ENCODE measurements at places on chromosomes 3 and 15.

GRCh38 chr15:31456354-31457060, 129.9 kb downstream of the KLF13 start:
- DNase-seq, result no peak

- DNase-seq, result no peak
These were observed 311.5 kb downstream of the RORA start for GRCh38 chr15:60917461-60918145.

DNA sequence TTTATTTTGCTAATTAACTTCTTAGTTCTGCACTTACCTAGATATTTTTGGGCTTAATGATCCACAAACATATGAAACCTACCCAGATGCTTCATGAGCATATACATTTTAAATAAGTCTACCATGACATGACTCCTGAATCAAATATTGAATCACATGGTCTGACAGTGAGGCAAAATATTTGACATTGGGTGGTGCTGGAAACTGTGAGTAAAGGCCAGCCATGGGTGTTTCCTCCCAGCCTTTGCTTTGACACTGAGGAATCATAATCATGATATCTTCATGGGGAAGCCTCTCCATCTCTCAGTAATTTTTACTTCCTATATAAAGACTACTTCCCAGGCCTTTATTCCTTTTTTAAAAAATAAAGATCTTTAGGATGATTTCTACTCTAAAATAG, 22.8 kb upstream of the SSR3 start:
- no peak for DNase-seq

DNA sequence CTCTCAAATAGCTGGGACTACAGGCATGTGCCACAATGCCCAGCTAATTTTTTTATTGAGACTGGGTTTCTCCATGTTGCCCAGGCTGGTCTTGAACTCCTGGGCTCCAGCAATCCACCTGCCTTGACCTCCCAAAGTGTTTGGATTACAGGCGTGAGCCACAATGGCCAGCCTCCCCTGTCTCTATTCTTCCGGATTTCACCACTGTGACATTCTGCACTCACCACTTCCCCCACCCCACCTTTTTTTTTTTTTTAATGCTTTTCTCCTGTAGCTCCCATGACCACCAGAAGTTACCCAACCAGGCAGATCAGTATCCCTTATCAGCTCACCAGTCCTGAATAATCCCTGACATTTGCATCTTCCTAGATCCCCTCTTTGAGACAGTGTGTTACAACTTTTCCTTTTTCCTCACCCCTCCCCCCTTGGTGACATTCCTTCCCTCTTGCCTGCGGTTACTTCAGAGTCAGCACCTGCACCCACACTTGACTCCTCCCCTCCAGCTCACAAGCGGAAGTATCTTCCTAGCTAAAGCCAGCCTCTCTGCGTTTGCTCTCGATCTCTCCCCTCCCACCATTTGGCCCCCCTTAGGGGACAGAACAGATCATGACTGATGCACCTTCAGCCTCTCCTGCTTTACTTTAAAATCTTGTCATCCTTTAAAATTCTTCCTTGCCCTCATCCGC, 13.5 kb upstream of the ZNF592 start:
- no peak for DNase-seq

GRCh38 chr3:195103623-195104022, 167.3 kb downstream of the XXYLT1 start:
- no peak for DNase-seq

GRCh38 chr15:84814916-84815315, 2.2 kb upstream of the ALPK3 start:
- DNase-seq, result no peak

- no peak for DNase-seq
These were observed 1445.1 kb upstream of the CADM2 start for GRCh38 chr3:83513677-83514076.

DNA sequence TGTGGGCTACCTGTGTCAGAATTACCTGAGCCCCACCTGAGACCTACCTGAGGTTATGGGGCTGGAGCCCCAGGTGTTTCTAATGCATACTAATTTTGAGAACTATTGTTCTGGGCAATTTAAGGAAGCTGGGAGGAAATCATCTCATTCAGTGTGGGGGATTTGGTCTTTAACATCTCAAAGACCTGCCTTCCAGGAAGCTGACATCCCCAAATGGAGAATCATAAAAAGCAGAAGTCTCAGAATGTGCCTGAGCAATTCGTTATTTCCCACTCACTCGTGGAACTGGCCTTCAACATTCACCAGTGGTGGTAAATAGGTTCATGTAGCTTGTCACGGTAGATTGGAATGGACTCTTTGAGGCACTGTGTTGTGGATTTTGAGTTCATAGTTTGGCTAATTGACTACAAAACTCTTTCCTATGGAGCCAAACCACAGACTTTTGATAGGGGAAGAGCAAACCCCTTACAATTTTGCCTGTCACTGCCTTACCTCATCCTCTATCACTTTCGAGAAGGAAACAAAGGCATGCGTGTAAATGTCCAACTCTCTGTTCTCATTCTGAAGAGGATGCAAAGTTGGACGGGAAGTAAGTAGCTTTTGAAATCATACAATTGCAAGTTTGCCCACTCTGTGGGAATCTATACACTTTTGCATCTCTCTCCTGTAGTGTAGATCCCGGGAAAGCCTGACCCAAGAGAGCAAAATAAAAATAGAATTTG, 521.0 kb upstream of the MDFIC2 start:
- DNase-seq, result no peak

DNA sequence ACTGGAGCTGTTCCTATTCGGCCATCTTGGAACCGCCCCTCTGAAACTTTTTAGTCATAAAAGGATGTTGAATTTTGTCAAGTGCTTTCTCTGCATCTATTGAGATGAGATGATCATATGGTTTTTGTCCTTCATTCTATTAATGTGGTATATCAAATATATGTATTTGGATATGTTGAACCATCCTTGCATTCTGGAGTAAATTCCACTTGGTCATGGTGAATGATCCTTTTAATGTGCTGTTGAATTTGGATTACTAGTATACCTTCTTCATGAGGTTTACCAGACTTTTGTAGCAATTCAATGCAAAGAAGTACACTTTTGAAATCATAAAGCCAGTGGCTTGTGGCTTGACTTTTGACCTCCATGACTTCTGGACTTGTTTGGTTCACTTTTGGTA, 33.4 kb upstream of the XRN1 start:
- no peak for DNase-seq

GRCh38 chr3:36480911-36481648, 100.8 kb downstream of the STAC start:
- no peak for DNase-seq

- DNase-seq, result no peak
These were observed 457.8 kb upstream of the ZNF385D start for GRCh38 chr3:22208844-22209243.

DNA sequence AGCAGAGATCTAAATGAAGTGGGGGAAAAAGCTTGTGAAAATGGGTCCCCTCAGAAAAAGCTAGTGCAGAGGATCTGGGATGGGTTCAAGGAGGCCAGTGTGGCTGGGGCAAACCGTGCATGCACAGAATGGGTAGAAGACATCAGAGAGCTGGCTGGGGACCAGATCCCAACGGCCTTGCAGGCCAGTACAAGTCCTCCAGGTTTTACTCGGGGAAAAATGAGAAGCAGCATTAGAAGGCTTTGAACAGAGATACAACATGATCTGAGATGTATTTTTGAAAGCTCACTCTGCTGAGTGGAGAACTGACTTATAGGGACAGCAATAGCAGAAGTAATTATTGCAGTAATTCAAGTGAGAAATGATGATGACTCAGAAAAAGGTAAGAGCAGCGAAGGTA, 114.5 kb downstream of the HERC1 start:
- DNase-seq, result no peak

- DNase-seq, result no peak
These were observed 62.1 kb downstream of the CYFIP1 start for GRCh38 chr15:22918056-22918455.

GRCh38 chr15:85116925-85117646, 135.4 kb downstream of the PDE8A start:
- DNase-seq, result no peak

- DNase-seq, result no peak
These were observed 24.4 kb upstream of the TRIM59 start for GRCh38 chr3:160473978-160474377.

GRCh38 chr15:67927501-67928168, 87.8 kb upstream of the RNU6-1 start:
- DNase-seq, result no peak

DNA sequence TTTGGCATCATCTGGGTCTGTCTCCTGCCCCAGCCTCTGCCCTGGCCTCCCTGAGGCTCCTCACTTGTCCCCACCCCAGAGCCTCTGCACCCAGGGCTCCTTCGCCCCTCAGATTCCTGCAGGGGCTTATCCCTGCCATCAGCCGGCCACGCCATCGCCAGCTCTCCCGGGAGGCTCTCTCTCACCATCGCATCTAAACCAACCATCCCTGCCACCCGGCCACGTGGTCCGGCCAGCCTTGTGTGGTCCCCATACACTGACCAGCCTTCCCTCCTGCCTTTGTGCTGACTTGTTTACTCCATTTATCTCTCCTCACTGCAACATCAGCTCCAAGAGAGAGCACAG, 134.3 kb upstream of the IQSEC1 start:
- no peak for DNase-seq

- no peak for DNase-seq
These were observed 365.0 kb downstream of the NLGN1 start for GRCh38 chr3:173762501-173762900.

DNA sequence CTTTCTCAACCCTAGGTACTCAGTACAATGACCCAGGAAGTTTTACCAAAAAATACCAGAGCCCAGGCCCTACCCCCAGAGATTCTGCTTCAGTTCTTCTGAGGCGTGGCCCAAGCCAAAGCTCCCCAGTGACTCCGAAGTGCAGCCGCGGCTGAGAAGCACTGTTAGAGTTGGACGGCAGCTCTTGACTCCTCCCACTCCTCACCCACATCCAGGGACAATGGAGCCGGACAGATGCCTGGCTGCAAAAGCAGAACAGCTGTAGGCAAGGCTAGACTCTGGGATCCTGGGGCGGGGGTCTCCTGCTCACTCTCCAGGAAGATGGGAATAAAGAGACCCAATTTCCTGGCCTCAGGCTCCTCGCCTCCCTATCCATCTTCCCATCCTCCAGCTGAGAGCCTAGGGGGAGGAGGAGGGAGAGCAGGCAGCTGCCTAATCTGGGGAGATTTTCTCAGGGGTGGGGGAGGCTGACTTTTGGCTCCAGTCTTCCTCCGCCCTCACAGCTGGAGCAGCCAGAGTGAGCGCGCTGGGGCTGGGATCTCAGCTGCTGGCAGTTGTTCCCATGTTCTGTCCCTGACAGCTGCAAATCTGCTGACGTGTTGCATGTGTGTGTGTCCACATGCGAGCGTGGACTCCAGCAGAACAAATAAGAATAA, 223.8 kb downstream of the OPA1 start:
- DNase-seq, result peak; percentile 69

GRCh38 chr15:66126456-66126855, 127.1 kb downstream of the MEGF11 start:
- DNase-seq, result no peak

- DNase-seq, result no peak
These were observed 71.2 kb upstream of the SNRK start for GRCh38 chr3:43215138-43215537.

DNA sequence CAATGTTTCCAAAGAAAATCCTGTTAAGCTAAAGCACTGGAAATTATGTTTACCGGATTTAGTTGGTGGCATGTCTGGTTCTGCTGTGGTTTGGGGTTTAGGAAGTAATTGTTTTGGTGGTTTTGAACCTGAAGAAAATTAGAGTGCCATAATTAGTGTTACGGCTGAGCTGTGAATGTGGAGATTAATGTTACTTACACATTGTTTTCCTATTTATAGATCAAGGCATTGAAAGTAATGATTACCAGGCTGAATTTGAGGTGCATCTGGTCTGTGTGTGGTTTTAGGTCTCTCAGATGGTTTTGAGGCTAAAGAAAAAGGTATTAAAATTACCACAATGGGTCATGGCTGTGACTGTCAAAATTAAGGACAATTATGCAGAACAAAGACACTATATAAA, 128.9 kb downstream of the TFG start:
- DNase-seq, result no peak

- DNase-seq, result no peak
These were observed 17.7 kb downstream of the CTNNB1 start for GRCh38 chr3:41216993-41217392.

DNA sequence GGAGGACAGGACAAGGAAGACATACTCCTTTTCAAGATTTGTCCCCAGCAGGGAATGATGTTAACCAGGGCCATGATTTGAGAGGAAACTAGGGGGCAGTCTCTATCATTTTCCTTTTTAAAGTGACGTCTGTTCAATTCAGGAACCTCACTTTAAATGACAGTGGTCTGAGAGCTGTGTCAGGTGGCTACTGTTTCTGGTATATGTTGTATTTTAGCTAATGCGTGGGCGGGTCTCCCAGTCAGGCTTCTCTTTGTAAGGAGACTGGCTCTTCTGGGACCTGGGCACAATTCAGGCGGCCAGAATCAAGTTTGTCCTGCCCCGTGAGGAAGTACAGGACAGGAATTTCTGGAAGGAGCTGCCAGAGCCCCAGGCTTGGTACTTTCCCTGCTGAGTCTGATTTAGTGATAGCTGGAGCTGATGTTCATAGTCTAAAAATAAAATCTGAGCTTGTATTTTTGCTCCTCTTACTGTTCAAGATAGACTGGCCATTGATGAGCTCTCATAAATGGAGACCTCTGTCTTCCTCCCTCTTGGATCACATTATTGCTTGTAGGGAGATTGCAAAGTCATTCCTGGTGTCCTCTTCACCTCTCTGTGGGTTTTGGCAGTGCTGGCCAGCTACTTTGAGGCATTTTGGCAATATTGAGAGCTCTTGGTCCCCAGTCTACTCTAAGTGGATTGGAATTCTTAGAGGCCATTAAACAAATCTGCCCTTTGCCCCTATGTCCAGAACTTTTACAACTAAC, 25.6 kb downstream of the SQOR start:
- DNase-seq, result no peak

GRCh38 chr3:45670436-45670835, 18.8 kb upstream of the SACM1L start:
- no peak for DNase-seq

DNA sequence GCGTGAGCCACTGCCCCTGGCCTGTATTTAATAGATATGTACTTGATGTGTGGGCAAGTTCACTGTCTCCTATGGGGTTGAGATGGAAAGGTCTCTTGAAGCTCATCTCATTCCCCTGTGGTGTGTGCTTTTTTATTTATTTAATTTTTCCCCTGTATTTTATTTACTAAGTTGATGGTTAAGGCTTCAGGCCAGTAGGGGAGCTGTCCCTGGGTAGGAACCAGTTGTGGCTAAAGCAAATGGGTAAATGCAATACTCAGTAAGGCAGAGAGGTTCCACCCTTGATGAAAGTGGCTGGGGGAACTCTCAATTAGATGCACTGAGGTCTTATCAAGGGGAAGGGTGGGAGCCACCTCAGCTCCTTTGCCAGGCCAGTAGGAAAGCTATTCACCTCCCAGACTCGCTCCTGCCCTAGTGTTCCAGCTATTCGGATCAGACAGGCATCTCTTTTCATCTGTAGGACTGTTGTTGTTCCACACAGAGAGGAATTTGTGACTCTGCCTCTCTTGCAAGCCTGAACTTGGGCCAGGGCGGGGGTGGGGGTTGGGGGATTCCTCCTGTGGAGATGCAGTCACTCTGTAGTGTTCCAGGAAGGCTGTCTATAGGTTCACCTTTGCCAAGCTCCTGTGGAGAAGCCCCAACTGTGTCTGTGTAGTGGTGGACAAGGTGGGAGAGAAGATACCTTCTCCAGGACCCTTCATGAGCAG, 26.1 kb downstream of the PCCB start:
- no peak for DNase-seq

- no peak for DNase-seq
These were observed 3.6 kb downstream of the MESD start for GRCh38 chr15:80985981-80986380.

Measured in right renal cortex interstitium (tissue), 3 donors.